MV-4-11 (cell line): ENCODE measurements at places on chromosomes 1 and 21.
A peak's percentile ranks its signal among the peaks of the same experiment; 100 is the strongest.

DNA sequence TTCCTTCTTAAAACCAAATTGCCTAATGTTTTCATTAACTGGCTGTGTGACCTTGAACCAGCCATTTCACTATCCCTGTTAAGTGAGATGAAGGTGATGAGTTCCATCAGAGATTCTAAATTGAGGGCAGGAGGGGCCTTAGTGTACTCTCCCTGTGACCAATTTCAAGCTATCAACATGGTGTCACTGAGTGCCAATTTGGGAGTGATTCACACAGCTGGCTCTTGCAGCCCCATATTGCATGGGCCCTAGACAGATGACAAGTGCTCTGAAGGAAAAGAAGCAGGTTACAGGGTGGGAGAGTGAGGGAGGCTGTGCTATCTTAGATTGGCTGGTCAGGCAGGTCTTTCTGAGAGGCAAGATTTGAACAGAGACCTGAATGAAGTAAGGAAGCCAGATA is 13.0 kb upstream of the TACSTD2 start:
- no peak for DNase-seq

DNA sequence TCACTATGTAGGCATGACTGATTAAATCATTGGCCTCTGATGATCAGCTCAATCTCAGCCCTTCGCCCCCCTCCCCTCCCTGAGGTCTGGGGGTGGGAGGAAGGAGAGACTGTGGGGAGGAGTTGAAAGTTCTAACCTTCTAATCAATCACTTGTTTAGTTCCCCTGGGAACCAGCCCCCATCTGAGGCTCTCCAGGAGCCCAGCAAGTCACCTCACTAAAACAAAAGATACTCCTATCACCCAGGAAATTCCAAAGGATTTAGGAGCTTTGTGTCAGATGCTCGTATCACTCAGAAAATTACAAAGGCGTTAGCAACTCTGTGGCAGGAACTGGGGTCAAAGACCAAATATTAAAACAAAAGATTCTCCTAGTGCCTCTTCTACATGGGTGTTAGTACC is 21.6 kb downstream of the SYF2 start:
- DNase-seq, result no peak

GRCh38 chr21:29231756-29232529 is 66.8 kb upstream of the BACH1 start:
- DNase-seq, result no peak

DNA sequence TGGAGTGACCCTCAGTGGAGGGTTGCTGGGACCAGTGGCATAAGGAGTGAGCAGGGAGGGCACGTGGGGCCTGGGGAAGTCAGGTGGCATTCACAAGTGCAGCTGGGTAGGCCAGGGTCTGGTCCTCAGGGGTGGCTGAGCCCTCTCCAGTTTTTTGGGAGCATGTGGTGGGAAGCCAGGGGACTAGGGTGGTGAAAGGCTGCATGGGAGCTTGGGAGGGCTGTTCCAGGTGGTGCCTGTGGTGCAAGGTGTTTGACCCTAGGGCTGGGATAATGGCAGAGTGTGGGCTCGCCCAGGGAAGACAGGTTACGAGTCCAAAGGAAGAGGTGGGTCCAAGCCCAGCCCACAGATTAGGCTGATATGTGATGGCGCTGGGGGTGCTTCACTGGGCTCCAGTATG is 30.5 kb downstream of the MAN1C1 start:
- DNase-seq, result no peak

DNA sequence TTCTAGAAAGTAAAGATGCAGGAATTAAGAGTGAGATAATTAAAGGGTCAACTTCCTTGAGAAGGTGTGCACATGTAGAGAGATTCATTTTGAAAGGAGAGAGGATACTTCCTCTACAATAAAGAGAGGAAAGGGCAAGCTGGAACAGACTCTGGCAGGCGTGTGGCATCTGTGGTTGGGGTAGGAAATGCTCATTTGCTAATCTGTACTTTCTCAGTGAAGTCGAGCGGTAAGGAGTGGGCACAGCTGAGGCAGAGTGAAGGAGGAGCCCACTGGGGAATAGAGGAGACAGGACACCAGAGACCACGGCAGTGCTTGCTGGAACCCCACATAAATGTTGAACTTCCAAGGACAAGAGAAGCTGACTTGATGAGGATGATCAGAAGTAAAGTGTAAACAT is 49.1 kb downstream of the PCSK9 start:
- DNase-seq, result peak; percentile 17

- no peak for DNase-seq
Measured at GRCh38 chr1:204572923-204573922, 57.0 kb downstream of the MDM4 start.

- no peak for DNase-seq
Measured at GRCh38 chr1:3067671-3068563, 1.1 kb upstream of the PRDM16 start.

- no peak for DNase-seq
Measured at GRCh38 chr1:44947063-44947773, 39.2 kb downstream of the EIF2B3 start.

- no peak for DNase-seq
Measured at GRCh38 chr1:27973771-27974416, 14.1 kb downstream of the XKR8 start.

GRCh38 chr21:39046236-39046916 is 136.9 kb downstream of the PSMG1 start:
- DNase-seq, result no peak

DNA sequence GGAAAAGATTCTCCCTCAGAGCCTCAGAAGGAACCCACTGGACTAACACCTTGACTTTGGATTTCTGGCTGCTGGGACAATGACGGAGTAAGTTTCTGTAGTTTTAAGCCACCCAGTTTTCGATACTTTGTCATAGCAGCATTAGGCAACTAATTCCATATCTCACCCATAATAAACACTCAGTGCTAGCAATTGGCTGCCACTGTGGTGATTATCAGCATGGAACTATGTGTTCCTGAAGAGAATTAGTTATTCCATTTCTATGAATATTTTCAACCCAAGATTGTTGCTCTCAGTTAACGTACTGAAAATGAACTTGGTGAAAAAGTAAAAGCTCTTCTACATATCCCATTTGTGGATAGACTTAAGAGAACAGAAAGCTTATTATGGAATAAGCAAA is 299.3 kb downstream of the DISC1 start:
- no peak for DNase-seq

- no peak for DNase-seq
Measured at GRCh38 chr1:77030401-77031105, 163.3 kb downstream of the ST6GALNAC5 start.

- DNase-seq, result no peak
Measured at GRCh38 chr1:234953655-234954405, 174.8 kb downstream of the TOMM20 start.

DNA sequence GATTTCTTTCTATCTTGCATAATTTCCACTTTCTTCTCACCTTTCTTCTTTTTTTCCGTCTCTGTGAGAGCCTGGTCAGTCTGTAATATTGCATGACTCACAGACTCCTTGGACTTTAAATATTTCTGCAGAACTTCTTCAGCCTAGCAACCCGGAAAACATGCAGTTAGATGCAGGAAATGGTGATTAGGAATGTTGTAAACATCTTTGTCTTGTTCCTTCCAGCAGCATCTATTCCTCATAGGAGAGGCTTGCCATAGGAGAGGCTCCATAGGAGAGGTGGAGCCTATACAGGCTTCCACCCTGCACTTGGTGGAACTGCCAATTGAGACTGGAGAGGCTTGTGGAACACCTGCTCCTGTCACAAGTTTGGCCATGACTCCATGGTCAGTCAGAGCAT is 10.0 kb downstream of the GBP5 start:
- DNase-seq, result no peak

DNA sequence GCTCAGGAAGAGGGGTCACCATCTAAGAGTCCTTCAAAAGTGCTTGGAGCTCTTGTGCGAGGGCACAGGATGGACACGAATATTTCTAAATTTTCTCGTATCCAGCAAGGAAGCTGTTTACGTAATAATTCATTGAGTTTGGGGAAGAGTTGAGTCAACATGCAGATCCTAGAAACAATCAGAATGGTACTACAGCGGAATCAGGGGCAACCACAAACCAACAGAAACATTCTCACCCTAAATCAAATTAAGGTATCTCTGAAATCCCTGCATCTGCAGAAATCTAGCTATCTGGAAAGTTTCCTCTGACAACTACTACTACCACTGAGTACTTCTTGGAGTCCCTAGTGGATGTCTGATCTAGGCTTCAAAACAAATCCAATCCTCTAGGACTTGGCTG is 352.4 kb downstream of the LTN1 start:
- no peak for DNase-seq

DNA sequence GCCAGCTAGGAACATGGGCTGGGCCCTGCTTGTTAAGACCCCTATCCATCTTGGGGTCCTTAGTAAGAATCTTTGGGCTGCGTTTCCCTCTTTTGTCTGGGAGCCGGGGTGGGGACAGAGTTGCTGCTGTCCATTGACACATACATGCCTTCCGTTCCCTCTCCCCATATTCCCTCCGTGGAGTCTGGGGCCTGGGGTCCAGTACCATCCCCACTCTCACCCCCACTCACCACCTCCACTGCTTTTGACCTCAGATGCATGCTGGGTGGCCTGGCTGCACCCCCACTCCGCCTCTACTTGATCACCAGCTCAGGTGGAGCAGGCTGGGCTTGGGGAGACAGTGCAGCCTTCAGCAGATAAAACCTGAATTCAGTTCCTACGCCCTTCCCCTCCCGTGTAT is 3.3 kb downstream of the RD3 start:
- DNase-seq, result no peak

DNA sequence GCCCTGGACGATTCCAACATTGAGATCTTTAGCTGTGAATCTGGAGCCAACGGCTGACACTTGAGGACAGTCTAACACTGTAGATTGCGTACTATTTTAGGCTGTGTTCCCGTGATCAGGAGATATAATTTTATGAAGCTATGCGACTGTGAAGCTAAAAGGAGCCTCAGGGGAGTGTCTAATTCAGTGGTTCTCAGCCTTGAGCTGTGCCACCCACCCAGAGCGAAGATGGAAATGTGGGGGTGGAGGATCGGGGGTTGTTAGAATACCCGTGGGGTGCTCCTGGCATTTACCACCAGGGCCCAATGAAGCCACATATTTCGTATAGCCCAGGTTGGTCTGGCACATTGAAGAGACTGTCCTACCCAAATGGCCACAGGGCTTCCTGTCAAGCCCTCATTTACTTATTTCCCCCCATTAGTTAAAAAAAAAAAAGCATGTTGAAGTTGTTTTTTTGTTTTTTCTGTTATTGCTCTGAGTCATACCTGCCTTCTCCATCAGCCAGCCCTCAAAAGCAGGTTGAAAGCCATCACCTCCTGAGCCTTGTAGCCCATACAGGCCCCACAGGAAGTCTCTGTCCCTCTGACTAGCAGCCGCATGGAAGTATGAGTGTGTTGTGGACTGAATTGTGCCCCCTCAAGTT is 141.7 kb downstream of the GALNT2 start:
- no peak for DNase-seq

- DNase-seq, result no peak
Measured at GRCh38 chr1:8597455-8597854, 220.0 kb downstream of the RERE start.

- DNase-seq, result no peak
Measured at GRCh38 chr1:234355782-234356510, 17.3 kb upstream of the COA6 start.

DNA sequence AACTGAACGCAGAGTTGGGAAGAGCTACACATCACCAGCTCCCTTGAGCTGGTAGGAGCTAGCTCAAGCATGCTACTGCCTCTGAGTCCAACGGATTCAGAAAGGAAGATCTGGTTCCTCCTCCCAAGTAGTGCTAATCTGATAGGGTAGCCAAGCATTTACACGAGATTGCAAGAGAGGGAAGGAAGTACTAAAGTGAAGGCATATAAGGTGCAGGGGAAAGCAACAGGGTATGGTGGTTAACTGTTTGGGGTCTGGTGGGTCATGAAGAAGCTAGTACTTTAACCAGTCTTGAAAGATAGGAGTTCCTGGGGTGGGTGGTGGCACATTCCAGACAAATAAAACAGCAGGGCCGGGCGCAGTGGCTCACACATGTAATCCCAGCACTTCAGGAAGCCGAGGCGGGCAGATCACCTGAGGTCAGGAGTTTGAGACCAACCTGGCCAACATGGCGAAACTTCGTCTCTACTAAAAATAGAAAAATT is 20.2 kb upstream of the ZNF436 start:
- DNase-seq, result peak; percentile 20

DNA sequence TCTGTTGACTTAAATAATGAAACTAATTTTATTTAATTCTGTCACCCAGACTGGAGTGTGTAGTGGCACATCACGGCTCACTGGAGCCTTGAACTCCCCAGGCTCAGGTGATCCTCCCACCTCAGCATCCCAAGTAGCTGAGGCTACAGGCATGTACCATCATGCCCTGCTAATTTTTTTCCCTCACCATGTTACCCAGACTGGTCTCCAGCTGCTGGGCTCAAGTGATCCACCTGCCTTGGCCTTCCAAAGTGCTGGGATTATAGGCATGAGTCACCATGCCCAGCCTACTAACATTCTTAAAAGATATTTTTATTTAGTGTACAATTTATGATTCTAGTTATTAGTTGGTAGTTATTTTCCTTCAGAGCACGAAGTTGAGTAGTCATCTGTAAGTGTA is 49.5 kb downstream of the NRDC start:
- no peak for DNase-seq

- DNase-seq, result no peak
Measured at GRCh38 chr1:31007462-31007991, 58.0 kb downstream of the PUM1 start.

DNA sequence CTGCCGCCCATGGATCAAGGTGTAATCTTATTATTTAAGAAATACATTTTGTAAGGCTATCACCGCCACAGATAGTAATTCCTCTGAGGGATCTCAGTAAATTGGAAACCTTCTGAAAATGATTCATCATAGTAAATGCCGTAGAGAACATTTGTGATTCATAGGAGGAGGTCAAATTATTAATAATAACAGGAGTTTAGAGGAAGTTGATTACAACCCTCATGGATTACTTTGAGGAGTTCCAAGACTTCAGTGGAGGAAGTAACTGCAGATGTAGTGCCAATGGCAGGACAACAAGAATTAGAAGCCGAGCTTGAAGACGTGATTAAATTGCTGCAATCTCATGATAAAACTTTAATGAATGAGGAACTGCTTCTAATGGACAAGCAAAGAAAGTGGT is 280.1 kb downstream of the PTPRC start:
- no peak for DNase-seq
